ENCODE measurements at places on chromosomes 3 and 15.

DNA sequence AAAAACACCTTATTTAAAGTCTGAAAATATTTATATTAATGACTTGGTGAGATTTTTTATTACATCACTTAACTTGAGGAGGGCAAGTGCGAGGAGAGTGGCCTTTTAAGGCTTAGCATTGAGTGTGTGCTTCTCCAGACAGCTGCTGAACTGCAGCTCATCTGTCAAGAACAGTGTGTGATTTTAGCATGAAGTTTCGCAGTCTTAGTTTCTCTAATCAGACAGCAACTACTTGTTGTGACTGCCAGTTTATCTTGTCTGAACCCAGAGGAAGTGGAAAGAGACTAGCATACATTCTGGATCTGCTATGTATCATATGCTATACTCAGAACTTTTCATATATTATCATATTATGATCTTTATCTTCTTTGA lies 291.7 kb upstream of the ROPN1 start:
- no peak for DNase-seq

- DNase-seq, result no peak
Measured at GRCh38 chr3:37554364-37554763, 307.3 kb upstream of the CTDSPL start.

DNA sequence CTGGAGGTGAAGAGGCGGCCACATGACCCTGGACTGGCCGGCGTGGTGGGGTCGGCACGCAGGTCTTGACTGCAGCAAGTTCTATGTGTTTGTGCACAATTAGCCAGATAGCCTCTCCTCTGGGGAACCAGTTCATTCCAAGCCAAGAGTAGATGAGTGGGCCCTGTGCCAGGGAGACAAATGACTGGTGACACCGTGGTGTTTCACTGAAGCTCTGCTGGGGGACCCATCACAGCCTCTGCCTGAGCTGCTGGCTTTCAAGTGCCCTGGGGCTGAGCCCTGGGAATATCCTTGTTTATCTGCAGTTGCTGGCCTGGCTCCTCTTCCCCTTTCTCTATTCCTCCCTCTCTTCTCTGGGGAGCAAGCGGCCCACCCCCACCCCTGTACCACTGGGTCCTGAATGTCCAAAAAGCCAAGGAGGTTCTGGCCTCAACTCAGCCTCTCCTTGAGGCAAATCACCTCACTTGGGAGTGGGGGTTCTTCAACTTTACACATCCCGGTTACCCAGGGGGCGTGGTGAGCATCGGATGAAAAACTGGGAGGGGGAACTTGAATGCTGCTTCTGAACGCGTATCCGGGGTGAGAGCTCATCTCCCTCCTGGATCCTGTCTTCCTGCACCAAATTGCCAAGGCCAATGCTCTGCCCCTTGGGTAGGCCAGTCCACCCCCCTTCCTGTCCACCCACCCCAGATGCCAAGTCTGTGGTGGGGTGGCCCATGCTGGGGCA lies 199.6 kb upstream of the LYSMD4 start:
- DNase-seq, result no peak

DNA sequence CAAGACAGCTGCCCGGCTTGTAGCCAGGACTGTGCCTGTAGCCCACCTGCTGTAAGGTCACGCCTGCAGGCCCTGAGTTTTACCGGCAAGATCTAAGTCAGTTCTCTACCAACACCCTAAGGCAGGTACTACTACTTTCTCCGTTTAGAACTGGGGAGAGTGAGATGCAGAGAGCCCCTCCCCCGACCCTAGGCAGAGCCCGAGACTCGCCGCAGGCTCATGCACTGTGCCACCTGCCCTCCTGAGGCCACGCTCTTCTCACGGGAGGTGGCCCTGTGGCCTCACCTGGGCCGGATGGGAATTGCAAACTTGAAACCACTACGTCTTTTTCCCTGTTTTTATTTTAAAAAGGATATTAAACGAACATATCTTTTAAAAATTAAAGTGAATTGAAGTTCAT lies 36.9 kb upstream of the PCSK6 start:
- no peak for DNase-seq

- DNase-seq, result no peak
Measured at GRCh38 chr3:188539631-188540194, 385.8 kb downstream of the LPP start.

- DNase-seq, result no peak
Measured at GRCh38 chr3:115989684-115990421, 366.5 kb downstream of the GAP43 start.

DNA sequence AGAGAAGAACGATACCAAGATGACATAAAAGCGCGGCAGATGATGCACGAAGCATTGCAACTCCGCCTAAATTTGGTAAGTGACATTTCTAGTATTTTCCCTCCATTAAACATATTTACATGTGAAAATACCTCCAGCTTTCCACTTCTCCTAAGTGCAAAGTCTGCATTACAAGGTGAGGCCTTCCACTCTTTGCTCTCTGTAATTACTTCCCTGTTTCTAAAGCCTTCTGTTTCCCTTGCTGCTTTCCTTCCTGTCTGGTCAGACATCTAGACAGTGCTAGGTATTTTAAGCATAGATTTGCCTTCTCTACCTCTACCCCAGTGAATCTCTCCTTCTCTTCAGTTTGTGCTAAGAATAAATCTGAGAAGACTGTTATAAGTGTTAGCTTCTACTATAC lies 1.9 kb downstream of the P2RY12 start:
- DNase-seq, result no peak

DNA sequence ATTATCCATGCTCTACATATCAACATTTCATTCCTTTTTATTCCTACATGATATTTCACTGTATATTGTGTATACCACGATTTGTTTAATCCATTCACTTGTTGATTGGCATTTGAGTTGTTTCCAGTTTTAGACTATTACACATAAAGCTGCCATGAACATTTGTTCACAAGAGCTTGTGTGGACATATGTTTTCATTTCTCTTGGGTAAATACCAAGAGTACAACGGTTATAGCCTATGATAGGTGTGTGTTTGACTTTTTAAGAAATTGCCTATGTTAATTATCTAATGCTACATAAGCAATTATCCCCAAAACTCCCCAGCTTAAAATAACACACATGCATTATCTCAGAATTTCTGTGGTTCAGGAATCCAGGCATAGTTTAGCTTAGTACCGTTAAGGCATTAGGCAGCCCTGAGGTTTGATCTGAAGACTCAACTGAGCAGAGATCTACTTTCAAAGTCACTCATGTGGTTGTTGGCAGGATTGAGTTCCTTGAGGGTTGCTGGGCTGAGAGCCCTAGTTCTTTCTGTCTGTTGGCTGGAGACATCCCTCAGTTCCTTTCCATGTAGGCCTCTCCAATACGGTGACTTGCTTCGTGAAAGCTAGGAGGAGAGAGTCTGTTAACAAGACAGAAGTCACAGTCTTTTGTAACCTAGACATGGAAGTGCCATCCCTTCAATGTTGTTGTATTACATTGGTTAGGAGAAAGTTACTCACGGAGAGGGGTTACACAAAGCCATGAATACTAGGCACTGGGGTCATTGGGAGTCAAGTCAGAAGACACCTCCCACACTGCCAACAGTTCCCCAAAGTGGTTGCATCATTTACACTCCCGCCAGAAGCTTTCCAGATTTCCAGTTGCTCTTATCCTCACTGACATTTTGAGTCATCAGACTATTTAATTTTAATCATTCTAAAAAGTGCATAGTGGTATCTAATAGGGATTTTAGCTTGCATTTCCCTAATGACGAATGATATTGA lies 21.0 kb upstream of the PCSK6 start:
- no peak for DNase-seq

- DNase-seq, result no peak
Measured at GRCh38 chr3:128372281-128372680, 94.4 kb downstream of the DNAJB8 start.

GRCh38 chr3:162742159-162742717 lies 1245.6 kb downstream of the OTOL1 start:
- no peak for DNase-seq

DNA sequence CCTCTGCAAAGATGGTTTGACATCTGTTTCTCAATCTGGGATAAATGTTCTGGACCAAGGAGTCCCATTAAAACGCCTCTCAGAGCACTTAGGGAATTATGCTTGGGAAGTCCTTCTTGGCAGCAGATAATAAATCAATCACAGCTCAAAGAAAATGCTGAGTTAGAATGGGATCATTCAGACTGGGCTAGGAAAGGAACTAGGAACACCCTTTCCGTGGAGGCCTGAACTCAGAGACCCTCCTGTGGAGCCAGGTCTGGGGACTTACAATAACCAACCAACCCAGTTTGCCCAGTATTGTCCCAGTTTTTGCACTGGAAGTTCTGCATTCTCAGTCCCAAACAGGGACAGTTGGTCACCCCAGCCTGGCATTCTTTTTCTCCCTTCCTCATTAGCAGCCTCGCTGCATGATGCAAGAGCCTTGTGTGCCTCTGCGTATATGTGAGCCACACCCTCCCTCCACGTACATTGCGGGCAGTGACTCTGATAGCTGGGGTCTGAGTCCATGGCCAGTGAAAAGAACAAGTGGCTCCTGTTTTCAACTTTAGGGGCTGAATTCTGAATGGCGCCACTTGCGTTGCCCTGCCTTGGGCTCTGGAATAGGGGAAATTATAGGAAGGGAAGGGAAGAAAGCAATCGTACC lies 88.7 kb downstream of the SEMA5B start:
- no peak for DNase-seq

DNA sequence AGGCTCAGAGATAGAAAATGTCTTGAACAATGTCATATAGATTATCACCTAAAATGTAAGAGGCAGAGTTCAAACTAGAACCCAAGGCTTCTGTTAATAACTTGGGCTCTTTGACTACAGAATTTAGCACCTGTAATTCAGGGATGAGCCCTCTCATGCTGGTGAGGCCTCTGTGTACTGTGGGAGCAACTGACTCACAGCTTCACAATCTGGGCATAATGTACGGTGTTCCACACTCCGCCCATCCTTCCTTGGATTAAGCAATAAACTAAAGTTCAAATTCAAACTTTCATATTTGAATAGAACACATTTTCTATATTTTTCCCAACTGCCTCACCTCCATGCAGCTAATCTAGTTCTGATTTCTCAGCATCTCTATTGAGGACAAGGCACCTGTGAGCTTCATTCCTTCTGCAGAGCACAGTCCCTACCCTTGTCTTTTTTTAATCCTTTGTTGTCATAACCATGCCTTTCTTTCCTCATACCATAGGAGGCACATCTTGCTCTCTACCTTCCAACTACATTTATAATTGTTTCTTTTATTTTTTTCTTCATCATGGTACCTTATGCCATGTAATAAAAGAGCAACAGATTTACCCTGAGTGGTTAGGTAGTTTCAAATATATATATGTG lies 392.1 kb downstream of the NLGN1 start:
- no peak for DNase-seq

DNA sequence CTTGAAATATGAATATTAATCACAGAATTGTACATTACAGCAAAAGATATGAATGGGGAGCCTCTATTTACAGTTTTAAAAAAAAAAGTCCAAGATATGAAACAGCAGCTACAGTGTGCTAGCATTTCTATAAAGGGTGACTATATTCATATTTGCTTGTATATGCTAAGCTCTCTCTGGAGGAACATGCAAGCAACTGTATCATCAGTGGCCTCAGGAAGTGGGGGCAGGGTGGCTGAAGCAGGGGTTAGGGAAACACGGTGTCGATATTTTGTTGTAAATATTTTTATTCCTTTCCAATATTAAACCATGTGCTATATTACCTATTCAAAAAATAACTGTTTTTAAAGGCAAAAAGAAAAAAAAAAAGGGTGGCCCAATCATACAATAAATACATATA lies 2.3 kb downstream of the UACA start:
- no peak for DNase-seq

- no peak for DNase-seq
Measured at GRCh38 chr15:70327856-70328678, 230.3 kb upstream of the TLE3 start.

GRCh38 chr3:189369636-189370035 lies 197.9 kb downstream of the TPRG1 start:
- no peak for DNase-seq

GRCh38 chr3:54663501-54664011 lies 264.3 kb downstream of the LRTM1 start:
- no peak for DNase-seq

DNA sequence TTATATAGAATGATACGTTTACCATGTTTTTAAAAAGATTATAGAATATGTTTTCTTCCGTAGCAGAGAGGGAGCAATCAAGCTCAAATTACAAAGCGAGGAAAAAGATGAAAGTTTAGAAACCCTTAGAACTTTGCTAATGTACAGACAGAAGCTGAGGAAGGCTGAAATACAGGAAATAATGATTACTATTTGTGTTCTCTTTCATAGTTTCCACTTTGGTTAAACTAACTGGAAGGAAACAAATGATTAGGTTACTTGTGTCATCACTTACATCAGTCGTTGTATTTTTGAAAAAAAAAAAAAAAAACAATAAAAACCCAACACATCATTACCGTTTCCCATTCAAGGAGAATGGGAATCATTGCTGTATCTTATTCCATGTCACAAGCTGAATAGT lies 337.8 kb upstream of the CBLB start:
- DNase-seq, result no peak

DNA sequence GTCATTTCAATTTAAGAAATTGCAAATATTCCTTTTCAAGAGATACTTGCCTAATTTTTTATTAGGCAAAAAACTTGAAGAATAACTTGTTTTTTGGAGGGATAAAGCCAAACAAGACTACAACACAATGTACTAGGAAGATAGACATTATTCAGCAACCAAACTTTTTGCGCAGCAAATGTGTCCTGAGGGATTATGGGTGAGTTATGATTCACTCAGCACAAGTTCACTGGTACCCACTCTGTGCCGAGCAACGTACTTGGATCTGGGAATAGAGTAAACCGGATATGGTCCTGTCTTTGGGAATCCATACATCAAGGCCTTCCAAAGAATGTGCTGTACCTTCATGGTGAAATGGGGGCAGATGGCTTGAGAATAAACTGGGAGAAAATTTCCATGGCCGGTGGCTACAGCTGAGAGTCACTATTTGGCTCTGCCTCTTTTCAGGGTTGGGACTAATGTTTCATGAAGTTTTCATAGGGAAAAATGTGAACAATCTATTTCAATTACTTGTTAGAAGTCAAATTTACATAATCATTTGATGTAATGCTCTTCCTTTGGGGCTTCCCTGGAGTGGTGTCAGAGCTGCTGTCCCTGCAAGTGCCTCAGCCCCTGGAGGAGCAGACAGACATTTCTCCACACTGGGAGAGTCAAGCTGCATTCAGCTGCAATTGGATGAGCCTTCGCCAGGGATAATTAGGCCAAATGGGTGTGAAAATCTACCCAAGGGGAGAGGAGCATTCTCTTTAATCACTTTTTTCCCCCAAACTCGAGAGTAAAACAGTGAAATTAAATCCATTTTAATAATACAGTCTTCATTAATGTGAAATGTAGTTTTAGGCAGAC lies 315.2 kb downstream of the CLSTN2 start:
- DNase-seq, result no peak

GRCh38 chr3:193693774-193694173 lies 100.8 kb downstream of the OPA1 start:
- no peak for DNase-seq

- DNase-seq, result no peak
Measured at GRCh38 chr15:88166082-88166993, 90.2 kb downstream of the NTRK3 start.

GRCh38 chr3:104190681-104191080 lies 1176.0 kb upstream of the ALCAM start:
- no peak for DNase-seq

All from activated naive CD4-positive, alpha-beta T cell (primary cell).